Smooth muscle cell of the coronary artery (primary cell): ENCODE measurements at places on chromosomes 16 and 17. TPM values are rescaled to one million over a fixed set of nuclear protein-coding genes. Genes with fewer than 3 reads are reported as not detected.

TRPV3 gene
- 0.23 and 1.8 TPM in 2 replicates for total RNA-seq

ACSM5 gene
- total RNA-seq = not detected in 2 replicates

CHD9NB gene
- 0.98 and 3.5 TPM in 2 replicates for total RNA-seq

C17orf100 gene
- total RNA-seq = under 0.01 and 0.45 TPM in 2 replicates

KRT222 gene
- 1.3 TPM in 1 of 2 replicates, not detected in the other for total RNA-seq

AIPL1 gene
- not detected in 2 replicates for total RNA-seq

STH gene
- not detected in 2 replicates for total RNA-seq

KREMEN2 gene
- not detected in 2 replicates for total RNA-seq

PRSS53 gene
- 1.2 and 1.5 TPM in 2 replicates for total RNA-seq

CYGB gene
- total RNA-seq = 3.8 and 20.4 TPM in 2 replicates

ZCCHC14 gene
- 7.6 and 9.0 TPM in 2 replicates for total RNA-seq
